ENCODE measurements at places on chromosomes 1 and 21. TPM values are rescaled to one million over a fixed set of nuclear protein-coding genes. Genes with fewer than 3 reads are reported as not detected.

The PYHIN1 gene
- total RNA-seq = 97.3 TPM

The DHRS3 gene
- 15.2 TPM for total RNA-seq

The PIP5K1A gene
- 60.3 TPM for total RNA-seq

The ARHGAP29 gene
- total RNA-seq = not detected

The CYP2J2 gene
- total RNA-seq = not detected

The DENND2C gene
- total RNA-seq = 2.2 TPM

The SFN gene
- 1.3 TPM for total RNA-seq

The TRABD2B gene
- not detected for total RNA-seq

The BSND gene
- not detected for total RNA-seq

The ST6GALNAC3 gene
- total RNA-seq = 1.5 TPM

The FAM151A gene
- not detected for total RNA-seq

The GJA4 gene
- total RNA-seq = not detected
